ENCODE measurements at places on chromosomes 5 and 9.

GRCh38 chr5:135543485-135544304, 7.9 kb upstream of the NEUROG1 start:
- no peak for DNase-seq

DNA sequence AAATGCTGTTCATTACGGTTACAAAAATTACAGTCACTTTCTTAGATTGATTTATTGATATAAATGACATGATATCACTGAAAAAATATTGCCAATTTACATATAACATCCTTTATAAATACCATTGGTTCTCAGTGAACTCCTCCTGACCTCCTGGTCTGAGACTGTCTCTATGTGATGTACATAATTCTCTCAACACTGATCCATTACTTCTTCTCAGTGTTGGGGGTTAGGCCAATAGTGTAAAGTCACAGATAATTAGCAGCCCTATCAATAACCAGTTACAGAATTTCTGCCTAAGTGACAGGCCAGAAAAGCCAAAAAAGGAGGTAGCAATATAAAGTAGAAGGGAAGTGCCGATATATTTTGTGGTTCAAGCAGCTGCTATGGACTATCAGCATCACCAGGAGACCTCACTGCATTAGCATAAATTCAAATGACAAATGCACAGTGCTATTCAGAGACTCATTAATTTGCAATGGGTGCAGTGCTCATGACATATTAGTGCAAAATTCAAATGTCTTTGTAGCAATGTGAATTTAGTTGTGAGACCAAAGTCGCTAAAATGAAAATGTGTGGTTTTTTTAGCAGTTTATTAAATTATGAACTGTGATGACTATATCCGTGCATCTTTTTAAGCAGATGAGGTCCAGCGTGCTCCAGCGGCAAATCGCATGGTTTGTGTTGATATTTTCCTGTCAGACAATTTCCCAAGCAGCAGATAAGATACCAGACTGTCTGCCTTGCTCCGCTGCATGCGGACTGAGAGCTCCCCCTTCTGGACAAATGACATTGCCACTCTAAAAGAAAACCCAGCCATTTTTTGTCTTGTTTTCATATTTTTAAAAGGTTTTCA, 144.6 kb downstream of the CETN3 start:
- DNase-seq, result peak; percentile 76

DNA sequence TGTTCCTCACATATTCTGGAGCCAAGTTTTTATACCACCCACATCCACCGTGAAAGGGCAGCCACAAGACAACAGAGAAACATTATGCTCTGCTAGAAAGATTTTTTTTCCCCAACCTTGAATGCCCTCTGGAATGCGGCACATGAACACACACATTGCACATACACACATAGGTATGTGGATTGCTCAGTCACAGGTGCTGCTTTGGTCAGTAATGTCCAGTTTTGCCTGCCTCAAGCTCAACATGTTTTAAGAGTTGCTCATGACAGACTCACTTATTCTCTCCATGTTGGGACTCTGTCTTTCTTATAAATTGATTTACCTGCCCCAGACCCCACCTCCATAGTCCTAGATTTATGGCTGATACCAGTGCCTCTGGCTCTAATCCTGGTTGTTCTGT, 138.0 kb upstream of the ASTN2 start:
- no peak for DNase-seq

DNA sequence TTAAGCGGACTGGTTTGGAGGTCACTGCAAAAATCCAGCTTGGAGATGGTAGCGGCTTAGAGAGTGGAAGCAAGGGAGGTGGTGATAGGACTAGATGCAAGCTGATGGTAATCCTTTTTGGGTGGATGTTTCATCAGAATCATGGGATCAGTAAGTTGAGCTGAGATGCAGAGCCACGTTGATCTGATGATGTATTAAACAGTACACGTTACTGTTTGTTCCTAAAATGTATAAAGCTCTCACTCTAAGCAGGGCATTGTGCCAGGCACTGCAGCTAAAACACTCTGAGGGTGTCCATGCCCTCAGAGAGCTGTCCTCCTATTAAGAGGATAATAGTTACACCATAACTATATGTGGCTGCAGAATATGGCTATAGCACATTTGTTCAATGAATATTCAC, 93.1 kb downstream of the JAKMIP2 start:
- no peak for DNase-seq

DNA sequence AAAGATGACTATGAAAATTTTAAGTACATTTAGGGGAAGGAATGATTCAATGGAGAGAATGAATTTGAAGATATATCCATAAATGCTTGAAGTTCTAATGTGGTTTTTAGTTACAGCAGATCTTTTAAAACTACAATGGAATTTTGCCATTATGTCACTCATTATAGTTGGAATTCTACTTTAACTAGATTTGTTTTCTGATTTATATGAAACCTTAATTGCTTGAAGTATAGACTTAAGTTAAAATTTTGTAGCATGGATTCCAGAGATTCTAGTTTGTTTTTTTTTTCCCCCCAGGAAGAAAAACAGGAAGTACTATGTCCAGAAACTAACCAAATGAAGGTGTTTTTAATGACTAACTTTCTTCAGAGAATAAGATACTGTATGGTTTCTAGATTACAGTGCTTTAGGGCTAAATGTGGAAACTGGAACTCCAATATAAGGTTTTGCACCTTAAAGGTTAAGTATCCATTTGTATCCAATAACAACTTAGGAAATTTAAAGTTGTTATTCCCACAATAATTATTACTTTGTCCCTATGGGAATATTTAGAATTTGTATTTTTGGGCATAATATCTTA, 70.3 kb downstream of the ZSWIM6 start:
- DNase-seq, result no peak

- no peak for DNase-seq
Measured at GRCh38 chr5:112784726-112785125, 47.0 kb downstream of the APC start.
